ENCODE measurements at places on chromosomes 13 and 19.

DNA sequence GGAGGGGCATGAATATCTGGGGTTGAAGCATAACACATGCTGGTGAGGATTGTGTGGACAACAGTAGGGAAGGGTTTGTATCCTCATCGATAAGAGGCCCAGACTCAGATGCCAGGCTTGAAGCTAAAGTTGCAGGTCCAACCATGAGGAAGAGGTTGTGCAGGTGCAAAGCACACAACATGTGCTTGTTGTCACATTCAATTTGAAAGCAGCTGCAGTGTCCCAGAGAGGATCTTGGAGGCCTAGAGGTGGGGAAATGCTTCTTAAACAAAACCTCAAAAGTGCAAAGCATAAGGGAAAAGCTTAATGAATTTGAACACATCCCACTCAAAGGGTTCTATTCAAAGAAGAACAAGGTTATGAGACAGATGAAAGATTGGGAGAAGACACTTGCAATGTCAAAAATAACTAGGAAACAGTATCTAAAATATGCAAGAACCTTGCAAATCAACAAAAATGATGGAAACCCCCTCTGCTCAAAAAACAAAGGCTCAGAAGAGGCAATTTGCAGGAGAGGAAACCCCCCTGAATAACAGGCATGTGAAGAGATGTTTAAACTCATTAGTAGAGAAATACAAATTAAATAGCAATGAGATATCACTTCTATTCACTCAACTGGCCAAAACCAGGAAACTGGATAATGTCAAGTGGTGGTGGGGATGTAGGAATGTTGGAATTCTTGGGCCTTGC lies 187.1 kb downstream of the KATNAL1 start:
- DNase-seq = no peak

GRCh38 chr13:77333594-77333993 lies 6.7 kb upstream of the MYCBP2 start:
- no peak for DNase-seq

DNA sequence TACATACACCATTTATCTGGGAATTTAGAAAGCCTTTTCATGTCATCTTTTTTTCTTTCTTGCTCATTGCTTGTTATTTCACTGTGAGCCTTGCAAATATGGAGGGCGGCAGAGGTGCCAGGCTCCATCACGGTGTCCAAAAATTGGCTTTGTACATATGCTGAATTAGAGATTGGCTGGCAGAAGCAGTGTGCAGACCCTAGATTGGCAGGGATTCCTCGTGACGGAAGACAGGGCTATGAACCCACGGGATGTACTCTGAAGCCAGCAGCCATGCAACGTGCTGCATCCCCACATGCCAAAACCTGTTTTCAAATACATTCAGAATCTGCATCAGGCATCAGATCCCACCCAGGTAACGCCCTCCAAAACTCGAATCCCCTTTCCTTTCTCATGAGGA lies 142.8 kb downstream of the ZIC5 start:
- DNase-seq = no peak

DNA sequence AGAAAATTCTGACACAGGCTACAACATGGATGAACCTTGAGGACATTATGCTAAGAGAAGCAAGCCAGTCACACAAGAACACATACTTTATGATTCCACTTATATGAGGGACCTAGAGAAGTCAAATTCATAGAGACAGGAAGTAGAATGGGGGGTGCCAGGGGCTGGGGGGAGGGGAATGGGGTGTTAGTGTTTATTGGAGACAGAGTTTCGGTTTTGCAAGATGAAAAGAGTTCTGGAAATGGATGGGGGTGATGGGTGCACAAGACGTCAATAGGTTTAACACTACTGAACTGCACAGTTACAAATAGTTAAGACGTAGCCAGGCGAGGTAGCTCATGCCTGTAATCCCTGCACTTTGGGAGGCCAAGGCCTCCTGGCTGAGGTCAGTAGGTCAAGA lies 3.5 kb upstream of the ZNF787 start:
- DNase-seq = no peak

GRCh38 chr19:14363183-14364097 lies 17.8 kb upstream of the ADGRE5 start:
- DNase-seq = peak; percentile 82

DNA sequence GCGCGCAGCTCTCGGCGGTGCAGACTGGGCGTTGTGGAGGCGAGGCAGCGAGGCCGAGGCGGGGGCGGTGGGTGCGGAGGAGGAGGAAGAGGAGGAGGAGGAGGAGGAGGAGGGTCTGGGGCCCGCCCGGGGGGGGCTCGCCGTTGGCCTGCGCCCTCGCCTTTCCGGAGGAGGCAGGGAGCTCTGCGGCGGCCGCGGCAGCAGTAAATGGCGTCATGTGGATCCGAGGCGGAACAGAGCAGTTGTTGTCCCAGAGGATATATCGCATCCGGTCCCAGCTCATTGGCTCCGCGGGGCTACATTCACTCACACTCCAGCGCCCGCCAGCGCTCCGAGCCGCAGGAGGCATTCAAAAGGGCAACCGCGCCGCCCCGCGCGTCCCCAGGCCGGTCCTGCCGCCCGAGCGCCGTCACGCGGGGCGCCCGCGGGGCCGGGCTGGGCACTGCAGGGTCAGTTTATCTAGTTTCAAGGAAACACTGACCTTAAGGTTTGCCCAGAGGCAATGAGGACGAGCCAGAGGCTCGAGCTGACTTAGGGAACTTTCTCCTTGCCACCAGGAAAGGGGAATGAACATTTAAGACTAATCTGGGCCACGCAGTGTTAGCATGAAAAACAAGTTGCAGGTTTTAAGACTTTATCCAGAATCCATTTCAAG lies at the start of gene SPRY2:
Gene SPRY2, minus strand, starts transcription at position 26 of the 655 bp plus-strand sequence. CDS start 3,421 bp downstream, outside the sequence.
- DNase-seq = peak; percentile 87

DNA sequence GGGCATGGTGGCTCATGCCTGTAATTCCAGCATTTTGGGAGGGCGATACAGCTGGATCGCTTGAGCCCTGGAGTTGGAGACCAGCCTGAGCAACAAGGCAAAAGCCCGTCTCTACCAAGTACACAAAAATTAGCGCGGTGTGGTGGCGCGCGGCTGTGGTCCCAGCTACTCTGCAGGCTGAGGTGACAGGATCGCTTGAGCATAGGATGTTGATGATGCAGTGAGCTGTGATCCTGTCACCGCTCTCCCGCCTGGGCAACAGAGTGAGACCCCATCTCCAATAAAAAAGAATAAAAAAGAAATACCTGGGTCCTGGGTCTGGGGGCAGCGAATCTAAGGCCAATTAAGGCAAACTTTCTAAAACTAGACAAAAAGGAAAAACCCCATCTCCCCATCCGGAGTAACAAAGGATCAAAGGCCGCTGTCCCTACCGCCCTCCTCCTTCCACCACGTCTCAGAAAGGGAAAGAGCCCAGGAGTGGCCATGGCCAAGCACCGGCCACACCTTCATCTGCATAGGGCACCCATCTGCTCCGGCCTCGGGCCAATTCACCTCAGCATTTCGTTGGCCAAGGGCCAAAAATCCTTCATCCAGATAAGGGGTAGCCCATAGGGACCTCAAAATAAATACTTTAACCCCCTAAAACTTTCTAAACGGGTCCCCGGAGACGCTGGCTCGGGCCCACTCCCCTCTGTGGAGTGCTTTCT lies 851 bp downstream of the ZNF320 start:
- peak; percentile 56 for DNase-seq

GRCh38 chr13:61765940-61766666 lies 350.5 kb upstream of the PCDH20 start:
- DNase-seq = no peak

- DNase-seq = peak; percentile 79
Measured at GRCh38 chr19:18762125-18763023, 28.7 kb downstream of the COMP start.

- no peak for DNase-seq
Measured at GRCh38 chr13:38850868-38851626, 139.6 kb downstream of the STOML3 start.

DNA sequence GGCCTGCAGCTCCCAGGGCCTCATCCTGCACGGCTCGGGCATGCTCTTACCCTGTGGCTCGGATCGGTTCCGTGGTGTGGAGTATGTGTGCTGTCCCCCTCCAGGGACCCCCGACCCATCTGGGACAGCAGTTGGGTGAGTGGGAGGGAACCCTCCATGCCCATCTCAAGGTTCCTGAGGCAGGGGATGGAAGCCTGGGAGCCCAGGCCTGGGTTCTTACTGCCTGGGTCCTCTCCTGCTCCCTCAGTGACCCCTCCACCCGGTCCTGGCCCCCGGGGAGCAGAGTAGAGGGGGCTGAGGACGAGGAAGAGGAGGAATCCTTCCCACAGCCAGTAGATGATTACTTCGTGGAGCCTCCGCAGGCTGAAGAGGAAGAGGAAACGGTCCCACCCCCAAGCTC lies 3.2 kb downstream of the APLP1 start:
- DNase-seq = no peak

DNA sequence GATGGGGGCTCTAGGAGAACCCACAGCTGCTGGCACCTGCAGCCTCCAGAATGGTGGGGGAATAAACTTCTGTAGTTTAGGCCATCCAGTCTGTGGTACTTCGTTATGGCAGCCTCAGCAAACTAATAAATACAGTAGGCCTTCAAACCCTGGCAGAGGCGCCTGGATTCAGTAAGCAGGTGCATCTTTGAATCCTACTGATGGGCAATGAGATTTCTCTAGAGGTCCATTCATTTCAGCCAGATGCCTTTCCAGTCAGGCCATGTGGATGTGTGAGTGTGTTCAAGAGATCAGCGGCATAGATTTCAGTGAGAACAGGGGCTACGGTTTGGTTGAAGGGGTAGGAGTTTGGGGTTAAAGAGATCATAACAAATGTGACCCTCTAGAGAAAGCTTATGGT lies 183.5 kb upstream of the RNF113B start:
- no peak for DNase-seq

GRCh38 chr13:73300718-73301425 lies 242.1 kb downstream of the KLF5 start:
- no peak for DNase-seq

- no peak for DNase-seq
Measured at GRCh38 chr19:709196-709964, 645 bp downstream of the PALM start.

GRCh38 chr13:99422586-99423220 lies 78.6 kb upstream of the TM9SF2 start:
- no peak for DNase-seq

- DNase-seq = peak; percentile 24
Measured at GRCh38 chr19:33298146-33298911, 4.0 kb downstream of the CEBPA start.

DNA sequence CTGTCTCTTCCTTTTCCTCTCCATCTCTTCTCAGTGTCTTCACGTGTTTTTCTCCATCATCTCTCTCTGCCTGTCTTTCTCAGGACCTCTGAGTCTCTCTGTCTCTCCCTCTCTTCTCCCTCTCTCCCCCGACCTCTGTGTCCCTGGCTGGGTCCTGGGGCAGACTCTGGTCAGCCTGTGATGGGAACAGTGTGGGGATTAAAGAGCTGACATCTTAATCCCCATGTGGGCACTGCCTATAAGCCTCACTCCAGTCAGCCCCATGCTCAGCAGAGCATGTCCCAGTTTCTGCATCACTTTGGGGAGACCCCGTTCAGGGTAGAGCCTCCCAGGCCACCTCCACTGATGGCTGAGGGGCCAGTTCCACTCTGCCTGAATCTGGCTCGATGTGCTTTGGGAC lies 16.2 kb downstream of the EGLN2 start:
- DNase-seq = no peak

GRCh38 chr19:7595466-7596133 lies at the start of gene CAMSAP3:
Gene CAMSAP3 (plus strand): TSS chr19:7595863. CDS start chr19:7596003, 140 bp downstream.
- peak; percentile 95 for DNase-seq

All from iPS-NIHi11 (cell line).